H1 (cell line): ENCODE measurements at places on chromosomes 7 and 10.

- no peak for DNase-seq
Observed at GRCh38 chr7:127832592-127832991, 180.6 kb downstream of the SND1 start.

- DNase-seq, result no peak
Observed at GRCh38 chr7:16130111-16131110, 290.9 kb downstream of the CRPPA start.

GRCh38 chr7:25260862-25261494 lies 32.7 kb upstream of the NPVF start:
- DNase-seq, result no peak

DNA sequence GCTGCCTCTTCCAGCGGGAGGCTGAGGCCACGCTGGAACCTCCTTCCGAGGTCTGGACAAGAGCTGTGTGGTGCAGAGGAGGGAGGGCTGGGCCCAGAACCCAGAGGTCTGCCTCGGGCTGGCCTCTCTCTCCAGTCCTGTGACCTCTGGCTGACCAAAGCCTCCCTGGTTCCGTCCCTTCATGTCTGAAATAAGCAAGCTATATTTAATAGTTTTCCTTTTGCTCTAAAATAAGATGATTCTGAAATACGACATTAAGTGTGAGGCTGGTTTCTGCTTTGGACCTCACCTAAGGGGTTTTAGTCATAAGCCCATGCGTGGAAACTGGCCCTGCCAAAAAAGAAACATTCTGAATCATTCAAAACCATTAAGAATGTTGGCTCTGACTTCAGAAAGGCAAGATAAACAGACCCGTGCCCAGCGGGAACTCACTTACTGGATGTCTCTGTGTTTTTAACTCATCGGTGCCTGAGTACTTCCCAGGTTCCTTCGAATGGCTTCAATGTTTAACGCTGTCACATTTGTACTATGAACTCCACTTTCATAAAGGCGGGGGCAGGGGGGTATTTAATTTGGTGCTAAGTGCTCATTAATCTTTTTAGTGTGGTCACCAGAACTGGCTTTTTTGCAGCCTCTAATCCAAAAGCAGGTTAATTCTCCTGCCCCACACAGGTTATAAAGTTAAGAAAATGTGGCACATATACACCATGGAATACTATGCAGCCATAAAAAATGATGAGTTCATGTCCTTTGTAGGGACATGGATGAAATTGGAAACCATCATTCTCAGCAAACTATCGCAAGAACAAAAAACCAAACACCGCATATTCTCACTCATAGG lies 157.5 kb upstream of the KLF14 start:
- DNase-seq, result no peak

GRCh38 chr10:71590781-71591350 lies 128.7 kb downstream of the C10orf105 start:
- DNase-seq, result no peak

DNA sequence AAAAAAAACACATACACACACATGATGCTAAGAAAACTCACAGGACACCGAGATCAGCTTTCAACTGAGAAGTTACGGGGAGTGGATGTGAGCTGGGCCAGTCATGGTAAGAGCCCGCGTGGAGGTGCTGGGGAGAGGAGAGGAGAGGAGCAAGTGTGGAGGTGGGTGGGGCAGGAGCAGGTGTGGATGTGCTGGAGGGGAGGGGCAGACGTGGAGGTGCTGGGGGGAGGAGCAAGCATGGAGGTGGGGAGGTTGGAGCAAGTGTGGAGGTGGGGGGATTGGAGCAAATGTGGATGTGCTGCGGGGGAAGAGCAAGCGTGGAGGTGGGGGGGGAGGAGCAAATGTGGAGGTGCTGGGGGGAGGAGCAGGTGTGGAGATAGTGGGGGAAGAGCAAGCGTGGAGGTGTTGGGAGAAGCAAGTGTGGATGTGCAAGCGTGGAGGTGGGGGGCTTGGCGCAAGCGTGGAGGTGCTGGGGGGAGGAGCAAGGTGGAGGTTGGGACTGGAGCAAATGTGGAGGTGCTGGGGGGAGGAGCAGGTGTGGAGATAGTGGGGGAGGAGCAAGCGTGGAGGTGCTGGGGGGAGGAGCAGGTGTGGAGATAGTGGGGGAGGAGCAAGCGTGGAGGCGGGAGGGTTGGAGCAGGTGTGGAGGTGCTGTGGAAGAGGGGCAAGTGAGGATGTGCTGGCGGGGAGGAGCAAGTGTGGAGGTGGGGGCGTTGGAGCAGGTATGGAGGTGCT lies 24.5 kb upstream of the NCAPG2 start:
- no peak for DNase-seq

DNA sequence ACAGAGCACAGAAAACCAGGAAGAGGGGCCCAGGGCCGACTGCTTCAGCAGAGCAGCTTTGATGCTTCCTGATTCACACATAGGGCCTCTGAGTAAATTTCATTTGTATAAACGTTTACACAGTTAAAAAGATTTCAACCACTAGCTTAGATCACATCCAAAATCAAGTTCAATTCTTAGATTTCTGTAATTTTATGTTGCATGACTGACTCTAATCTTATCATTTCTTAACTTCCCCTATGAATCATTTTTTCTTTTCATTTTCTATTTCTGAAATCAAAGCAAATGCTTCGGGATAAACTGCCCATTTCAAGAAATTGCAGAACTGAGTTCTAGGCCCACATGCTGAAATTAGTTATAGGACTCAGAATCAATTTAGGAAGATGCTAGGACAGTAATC lies 224.7 kb downstream of the INHBA start:
- no peak for DNase-seq

DNA sequence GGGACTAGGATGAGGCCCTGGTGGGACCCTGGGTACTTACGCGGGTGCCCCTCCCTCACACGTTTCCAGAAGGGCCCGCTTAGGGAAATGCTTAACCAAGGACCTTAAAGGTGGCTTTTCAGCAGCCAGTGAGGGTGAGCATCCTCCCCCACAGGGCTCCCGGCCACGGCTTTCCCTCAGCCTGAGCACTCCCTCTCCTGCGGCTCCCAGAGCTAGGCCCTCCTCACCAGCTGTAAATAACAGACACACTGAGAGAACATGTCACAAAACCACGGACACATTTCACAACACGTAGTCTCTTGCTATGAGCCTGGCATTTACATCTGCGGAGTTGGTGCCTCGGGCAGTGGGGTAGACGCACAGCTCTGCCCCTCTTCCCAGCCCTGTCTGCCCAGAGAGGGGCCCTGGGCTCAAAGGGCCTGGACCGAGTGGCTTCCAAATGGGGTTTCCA lies 25.2 kb downstream of the GRID1 start:
- DNase-seq, result no peak

GRCh38 chr7:9453521-9453920 lies 1020.1 kb downstream of the NXPH1 start:
- no peak for DNase-seq

DNA sequence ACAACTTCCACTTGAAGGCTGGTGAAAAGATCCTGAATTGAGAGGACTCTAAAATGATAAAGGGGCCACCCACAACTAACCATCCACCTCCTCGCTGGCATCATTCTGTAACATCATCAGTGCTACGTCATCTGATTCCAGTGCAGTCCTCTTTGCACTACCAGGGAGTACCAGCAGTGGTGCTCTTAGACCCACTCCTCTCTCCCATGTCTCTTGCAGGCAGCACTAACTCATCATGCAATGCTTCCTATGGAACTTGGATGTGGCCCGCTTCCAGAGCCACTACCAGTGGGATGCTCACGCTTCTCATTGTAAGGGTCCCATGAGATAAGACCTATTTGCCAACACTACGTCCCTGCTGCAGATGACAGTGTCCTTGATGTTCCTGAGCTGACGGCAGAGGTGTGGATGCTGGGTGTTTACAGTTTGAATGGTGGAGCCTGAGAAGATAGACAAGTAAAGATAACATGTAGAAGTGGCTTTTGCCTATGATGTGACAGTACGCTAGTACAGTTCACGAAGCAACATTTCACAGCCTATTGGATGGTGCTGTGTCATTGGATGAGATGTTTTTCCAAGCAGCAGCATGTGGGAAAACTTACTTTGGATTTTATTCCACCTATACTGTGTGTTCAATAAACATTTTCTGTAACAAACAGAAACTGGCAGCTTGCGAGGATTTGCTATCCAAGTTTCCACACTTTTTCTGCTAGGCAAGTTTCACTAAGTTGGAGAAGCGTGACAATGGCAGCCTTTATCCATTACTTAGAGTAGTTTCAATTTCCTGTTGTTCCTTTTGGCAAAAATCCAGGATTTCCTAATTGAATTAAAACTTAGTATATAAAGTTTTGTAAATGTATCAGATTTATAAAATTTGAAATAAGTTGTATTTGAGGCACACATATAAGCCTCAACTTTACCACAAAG lies 35.8 kb upstream of the COBL start:
- DNase-seq, result no peak

DNA sequence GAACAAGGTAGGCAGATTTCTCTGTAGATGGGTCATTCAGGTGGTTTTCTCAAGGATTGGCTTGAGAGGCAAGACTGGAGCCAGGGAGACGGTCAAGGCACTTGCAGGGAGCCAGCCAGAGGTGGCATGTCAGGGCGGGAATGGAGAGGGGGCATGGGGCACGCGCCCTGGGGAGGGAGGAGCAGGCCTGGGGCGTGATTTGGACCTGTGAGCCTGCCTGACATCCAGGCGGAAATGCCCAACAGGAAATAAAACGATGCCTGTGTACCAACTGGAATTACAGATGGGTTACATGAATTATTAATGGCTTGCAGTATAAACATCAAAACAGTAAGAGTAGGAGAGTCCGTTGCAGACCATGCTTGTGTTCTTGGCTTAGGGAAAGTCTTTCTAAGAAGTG lies 8.6 kb upstream of the SUN1 start:
- DNase-seq, result no peak

GRCh38 chr7:102005933-102006480 lies 188.6 kb downstream of the CUX1 start:
- no peak for DNase-seq

GRCh38 chr7:37405603-37406122 lies 43.0 kb downstream of the ELMO1 start:
- no peak for DNase-seq

- DNase-seq, result no peak
Observed at GRCh38 chr7:75888464-75889222, 9.8 kb downstream of the RHBDD2 start.

DNA sequence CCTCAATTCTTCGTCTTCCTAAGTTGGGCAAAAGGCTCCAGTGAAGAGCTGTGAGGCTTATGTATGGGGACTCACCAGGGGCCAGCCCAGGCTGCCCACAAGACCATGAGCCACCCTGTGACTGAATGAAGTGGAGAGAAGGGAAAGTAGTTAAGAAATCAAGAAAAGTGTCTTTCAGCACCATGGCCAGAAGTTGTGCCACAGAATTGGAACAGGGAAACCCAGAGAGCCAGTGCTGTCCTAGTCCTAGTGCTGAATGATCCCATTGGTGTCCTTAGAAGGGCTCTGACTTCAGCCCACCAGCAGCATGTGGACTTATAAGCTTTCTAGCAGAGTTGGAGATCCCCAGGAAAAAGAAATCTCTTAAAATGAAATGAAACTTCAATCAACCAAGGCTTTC lies 37.0 kb upstream of the CCSER2 start:
- no peak for DNase-seq

DNA sequence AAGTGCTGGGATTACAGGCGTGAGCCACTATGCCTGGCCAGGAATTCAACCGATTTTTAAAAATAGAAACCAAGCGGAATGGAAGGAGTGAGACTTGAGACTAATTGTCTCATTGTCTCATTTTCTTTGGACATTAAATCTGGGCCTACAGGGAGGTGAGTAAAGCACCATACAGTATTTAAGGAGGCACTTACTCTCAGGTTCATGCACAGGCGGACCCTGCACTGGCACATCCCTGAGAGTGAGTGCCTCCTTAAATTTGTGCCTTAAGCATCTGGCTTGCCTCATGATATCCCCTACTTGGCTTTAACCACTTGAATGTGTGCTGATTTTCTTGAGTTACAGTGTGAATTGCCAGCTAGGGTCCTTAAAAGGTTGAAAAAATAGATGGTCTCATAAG lies 10.6 kb downstream of the UBE3C start:
- no peak for DNase-seq

DNA sequence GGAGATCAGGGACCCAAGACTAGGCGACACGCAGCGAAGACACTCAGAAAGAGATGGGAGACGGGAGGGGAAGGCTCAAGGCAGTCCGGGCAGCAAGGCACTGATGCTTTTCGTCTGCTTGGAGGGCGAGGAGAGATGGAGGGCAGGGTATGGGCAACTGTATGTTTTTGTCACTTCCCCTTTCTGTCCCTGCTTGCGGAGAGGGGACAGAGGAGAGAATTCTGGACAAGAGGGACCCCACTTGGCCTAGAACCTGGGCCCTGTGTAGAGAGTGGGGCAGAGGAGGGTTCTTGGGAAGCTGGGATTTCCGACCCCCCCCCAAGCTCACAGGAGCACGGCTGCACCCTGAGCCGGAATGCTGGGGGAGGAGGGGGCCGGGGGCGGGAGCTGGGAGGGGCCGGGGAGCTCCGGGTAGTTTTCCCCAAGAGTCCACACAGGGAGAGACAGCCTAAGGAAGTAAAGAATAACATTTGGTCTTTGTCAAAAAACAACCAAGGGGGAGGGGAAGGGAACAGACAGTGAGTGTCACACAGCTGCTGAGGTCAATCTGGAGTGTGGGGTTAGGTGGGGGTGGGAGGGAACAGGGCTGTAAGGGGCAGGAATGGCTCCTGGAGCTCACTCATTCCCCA lies 1.8 kb downstream of the LRCH4 start:
- no peak for DNase-seq

DNA sequence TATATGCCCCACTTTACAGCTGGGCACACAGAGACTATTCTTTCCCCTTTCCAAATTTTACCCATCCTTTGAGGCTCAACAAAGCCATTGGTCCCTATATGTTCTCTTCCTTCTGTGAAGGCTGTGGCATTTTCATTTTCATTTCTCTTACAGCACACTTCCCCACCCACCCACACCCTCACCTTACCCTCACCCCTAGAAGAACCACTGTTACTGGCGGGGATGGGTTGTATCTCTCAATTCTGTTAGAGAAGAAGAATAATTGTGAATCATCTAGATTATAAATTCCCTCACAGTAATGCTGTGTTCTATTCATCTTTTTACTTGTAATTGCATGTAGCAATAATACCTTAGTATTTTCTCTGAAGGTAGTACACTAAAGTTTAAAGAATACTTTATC lies 10.2 kb upstream of the CCDC71L start:
- no peak for DNase-seq

GRCh38 chr10:110535958-110536891 lies 31.3 kb upstream of the SMC3 start:
- DNase-seq, result no peak

DNA sequence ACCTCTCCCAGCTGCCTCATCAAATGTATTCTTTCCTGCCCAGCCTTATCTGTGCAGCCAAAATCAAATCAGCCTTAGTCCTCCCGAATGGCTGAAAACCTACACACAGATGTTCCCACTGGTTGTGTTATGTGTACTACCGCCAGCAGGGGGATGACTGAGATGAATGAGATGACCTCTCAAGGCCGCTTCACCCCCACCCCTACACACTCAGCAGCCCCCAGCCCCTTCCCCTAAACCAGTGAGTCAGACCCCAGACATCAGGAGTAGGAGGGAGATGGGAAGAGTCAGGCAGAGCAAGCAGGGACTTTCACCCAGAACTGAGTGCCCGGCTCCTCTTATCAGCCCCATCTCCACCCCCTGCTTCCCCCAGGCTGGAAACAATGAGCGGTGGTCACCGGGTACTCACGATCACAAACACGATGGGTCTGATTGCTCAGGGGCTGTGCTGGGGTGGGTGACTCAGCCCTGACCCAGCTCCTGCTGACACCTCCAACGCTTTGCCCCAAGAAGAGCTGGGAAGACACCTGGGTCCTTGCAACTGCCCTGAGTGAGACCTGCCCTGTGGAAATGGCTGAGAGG lies 6.5 kb upstream of the C10orf105 start:
- no peak for DNase-seq
